ENCODE measurements at places on chromosomes 4 and X.

DNA sequence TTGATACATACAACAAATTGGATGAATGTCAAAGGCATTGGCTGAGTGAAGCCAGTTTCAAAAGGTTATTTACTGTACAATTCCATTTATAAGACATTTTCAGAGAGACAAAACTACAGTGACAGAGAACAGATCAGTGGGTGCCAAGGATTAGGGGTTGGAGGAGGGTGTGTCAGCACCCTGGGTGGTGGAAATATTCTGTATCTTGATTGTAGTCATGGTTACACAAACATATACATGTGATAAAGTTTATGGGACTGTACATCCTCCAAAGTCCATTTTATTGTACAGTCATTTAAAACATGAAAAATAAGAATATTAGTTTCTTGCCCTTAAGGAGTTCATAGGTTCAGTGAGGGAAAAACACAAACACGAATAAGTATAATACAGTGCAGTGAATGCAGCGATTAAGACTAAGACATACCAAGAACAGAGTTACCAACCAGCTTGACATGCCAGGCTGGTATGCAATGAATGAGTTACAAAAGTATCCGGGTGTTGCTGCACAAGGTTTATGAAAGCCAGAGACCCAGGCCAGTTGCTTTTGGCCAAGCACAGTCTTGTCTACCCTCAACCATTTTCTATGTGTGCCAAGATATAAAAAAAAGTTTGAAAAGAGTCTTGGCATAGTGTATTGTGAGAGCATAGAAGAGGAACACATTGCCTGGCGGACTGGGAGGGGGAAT lies 123.6 kb downstream of the MSL3 start:
- no peak for DNase-seq

DNA sequence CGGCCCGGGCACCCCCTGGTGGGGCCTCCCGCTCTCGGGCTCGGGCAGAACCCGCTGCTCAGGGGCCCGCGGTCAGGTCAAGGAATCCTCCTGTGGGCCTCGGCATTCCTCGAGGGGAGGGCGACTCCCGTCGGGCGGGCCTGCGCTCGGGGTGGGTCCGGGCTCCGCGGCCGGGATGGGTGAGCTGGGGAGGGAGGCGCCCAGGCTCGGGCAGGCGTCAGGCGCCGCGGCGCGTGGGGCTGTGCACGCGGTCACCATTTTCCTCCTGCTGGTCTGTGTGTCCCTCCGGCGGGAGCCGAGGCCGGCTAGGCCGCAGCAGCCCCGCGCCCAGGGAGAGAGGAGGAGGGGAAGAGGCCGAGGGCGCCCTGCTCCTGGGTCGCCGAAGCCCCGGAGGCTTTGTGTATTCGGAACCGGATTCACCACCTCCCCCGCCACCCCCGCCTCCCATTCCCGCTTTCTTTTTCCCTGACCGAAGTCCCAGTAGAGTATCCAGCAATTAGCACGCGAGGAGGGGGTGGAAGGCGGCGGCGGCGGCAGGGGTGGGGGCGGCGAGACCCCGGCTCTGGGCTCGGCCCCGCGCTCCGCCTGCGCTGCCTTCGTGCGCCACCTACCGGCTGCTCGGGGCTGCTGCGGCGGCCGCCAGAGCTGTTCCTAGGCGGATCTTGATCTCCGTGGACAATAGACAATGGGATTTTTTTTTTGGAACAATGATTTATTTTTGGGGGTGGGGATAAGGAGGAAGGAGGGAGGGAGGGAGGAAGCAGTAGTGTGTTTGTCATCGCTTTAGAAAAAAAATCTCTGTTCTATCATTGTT lies 99.0 kb upstream of the MAML3 start:
- peak; percentile 47 for DNase-seq

DNA sequence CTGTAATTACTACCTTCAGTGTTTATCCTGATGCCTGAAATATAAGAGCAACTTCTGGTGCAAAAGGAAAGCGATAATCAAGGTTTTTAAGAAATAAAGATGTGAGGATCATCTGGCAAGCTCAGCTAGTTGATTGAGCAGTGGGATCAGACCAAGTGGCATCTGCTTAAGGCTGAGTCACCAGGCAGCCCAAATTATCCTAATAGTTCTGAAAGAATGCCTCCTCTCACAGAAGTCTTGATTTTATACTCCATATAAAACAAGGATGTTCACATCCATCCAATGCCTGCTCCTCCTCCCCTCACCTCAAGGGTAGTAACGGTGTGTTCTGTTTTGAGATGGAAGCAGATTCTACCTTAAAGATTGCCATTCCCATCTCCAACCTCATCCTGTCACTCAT lies 134.5 kb upstream of the RASGEF1B start:
- no peak for DNase-seq

DNA sequence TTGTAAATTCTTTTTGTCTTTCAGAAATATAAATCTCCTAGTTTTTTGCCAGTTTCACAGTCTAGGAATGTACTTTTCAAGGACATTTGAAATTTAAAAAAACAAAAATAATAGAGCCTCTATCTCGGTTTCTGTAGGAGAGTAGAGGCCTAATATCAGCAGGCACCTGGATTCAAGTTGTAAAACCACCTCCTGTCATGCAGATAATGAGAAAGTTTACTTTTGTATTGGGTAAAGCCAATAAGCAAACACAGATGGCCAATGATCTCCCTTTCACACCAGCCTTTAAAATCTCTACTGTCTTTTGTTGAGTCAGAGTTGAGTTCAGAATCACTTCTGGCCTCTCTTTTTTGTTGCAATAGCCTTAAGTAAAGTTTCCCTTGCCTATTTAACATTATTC lies 1499.9 kb downstream of the PCDH18 start:
- DNase-seq, result no peak

DNA sequence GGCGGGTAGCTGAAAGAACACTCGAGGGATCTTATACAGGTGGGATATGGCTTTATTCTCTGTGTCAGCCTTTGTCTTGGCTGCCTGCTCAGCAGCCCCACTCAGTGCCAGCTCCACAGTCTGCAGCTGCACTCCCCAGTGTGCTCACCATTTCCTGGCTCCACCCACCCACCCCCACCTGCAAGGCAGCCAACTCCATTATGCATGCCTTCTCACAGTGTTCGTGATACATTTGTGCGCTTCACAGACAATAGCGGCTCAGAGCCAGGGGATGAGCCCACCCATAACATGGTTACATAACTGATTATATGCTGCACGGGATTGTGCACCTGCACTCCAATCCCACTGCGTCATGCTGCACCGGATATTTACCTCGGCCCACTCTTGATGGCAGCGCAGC lies 8.8 kb upstream of the TMEM128 start:
- no peak for DNase-seq

DNA sequence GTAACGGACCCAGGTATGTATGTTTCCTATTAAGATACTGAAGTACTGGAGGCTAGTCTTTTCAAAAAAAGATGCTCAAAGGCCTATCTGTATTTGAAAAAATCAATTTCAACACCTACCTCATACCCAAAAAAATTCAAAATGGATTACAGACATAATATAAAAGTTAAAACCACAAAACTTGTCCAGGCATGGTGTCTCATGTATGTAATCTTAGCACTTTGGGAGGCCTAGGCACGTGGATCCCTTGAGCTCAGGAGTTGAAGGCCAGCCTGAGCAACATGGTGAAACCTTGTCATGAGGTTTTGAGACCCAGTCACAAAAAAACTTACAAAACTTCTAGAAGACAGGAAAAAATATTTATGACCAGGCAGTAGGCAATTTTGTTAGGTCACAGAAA lies 16.7 kb downstream of the RBMX start:
- DNase-seq, result no peak

DNA sequence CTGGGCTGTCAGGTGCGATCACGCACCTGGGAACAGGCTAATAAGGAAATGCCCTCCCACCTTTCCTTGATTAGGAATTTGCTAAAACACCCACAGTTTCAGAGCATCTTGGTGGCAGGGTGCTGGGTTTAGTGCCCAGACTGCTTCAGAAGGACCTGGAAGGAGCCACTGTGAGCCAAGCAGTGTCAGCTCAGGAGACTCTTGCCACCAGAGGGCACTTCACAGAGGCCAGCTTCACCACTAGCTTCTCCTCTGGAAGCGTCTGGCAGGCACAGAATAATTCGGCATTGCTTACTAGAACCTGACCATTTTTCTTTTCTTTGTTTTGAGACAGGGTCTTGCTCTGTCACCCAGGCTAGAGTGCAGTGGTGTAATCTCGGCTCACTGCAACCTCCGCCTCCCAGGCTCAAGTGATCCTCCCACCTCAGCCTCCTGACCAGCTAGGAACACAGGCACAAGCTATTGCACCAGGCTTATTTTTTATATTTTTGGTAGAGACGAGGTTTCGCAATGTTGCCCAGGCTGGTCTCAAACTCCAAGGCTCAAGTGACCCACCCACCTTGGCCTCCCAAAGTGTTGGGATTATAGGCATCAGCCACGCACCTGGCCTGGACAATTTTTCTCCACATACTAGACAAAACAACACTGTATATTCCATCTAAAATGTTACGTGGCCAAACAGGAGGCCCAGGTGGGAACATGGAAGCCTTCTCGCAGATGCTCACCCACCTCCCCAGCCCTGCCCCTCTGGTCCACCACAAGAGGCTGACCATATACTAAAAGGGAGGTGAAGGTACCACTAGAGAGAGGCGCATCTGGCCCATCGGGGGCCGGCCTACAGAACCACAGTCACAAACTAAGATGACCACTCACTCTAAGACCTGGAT lies 14.1 kb downstream of the NOP14 start:
- DNase-seq, result no peak

DNA sequence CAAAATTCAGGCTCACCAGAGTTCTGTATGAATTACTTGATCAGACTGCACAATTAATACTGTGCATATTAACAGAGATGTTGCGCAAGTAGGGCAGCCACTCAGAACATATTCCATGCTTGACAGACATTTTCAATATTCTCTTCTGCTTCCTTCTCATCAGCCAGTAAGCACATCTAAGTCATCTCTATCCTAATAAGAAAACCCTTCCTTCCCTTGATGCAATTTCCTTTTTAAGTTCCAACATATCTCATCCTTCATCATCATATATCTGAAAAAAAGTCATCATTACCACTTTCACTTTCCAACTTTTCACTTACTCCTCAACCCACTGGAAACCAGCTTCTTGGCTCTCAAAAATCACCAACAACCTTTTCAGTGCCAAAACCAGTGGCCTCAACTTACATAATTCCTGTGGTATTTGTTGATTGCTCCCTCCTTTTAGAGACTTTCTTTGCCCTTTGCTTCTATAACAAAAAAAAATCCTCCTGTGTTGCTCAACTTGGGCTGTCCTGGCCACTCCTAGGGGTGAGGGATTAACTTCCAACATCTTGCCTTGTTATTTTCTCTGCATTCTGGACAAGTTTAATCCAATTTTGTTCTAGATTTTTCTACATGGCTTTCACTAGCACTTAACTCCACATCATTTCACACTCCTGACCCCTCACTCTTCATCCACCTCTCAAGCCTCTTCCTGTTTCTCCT lies 14.1 kb downstream of the MBNL3 start:
- no peak for DNase-seq

GRCh38 chr4:116486401-116486800 lies 599.0 kb downstream of the TRAM1L1 start:
- DNase-seq, result no peak

GRCh38 chrX:53974529-53974928 lies 69.7 kb downstream of the PHF8 start:
- no peak for DNase-seq

GRCh38 chr4:127578967-127579366 lies 53.8 kb upstream of the INTU start:
- DNase-seq, result no peak

DNA sequence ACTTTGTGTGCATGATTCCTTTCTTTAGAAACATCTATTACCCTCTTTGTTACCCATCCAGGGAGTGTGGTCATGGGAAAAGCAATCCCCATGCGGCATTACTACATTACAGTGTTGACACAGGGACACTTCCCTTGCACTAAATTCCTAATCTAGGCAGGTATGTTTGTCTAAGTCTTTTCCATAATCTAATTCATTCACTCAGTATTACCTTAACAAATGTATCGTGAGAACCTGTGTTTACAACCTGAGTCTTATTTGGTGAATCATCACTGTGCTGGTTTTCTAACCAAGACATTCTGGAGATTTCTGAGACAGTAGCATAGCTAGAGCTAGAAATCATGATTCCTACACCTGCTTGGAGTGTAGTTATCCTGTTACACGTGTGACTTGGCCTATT lies 326.8 kb downstream of the BMPR1B start:
- no peak for DNase-seq

DNA sequence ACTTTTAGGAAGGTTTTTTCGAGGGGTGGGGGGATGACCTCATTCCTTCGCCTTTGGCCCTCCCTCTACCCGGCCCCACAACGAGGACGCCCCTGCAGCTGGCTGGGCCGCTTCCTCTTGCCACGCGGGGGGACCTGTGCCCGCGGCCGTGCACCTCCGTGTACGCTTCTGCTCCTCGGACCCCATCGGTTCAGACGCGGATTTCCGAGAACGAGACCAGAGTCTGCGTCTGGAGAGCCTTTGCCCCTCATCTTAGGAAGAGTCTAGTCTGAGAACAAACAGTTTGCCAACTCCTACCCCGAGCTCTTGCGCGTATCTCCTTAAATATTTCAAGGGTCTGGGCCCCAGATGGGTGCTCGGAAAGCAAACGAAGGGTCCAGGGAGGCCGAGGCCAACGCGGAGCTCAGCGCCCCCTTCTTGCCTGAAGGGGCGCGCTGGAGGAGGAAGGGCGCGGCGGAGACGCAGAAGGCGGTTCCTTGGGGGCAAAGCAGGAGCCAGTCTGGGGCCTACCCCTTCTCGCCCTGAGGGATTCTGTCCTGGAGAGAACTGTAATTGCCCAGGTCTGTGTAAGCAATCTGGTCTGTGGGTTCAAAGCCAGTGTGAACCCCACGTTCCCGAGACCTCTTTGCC lies 3.9 kb upstream of the SFRP2 start:
- no peak for DNase-seq

DNA sequence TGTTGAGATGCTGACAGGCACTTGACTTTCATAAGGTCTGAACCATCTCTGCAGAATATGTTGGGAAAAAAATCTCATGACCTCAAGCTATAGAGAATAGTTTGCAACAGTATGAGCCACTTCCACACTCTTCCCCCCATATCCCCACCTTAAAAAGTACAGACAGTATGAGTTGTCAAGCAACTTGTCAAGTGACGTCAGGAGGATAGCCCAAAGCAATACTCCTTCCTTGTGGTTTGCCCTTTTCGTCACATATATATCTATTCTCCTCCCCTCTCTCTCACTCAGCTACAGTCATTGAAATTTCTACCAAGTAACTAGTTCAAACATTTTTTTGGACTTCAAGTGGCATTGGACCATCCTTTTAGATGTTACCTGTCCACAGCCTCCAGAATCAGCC lies 67.7 kb downstream of the MCF2 start:
- DNase-seq, result no peak

- DNase-seq, result no peak
Measured at GRCh38 chr4:41832961-41833360, 84.4 kb upstream of the PHOX2B start.
